ENCODE measurements at places on chromosomes 6 and 20.

DNA sequence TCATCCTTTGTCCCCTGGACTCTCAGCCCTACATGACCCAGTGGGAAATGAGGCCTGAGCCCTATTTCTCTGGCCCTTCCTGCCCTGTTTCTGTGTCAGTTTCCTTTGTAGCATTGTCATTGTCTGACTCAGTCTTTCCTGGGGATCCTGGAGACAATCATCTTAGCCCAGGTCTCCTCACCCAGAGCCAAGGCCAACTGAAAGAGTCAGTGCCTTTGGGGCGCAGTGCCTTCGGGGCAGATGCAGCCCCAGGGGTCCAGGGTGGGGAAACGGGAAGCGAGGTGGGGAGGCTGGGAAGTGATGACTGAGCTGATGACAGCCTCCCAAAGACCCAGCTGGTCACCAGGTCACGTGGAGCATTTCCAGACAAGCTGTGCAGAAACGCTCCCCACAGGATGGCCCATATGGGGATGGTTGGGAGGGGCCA, 93.3 kb upstream of the SULF2 start:
- no peak for DNase-seq

- DNase-seq = no peak
Measured at GRCh38 chr6:133894795-133895358, 6.0 kb downstream of the TCF21 start.

DNA sequence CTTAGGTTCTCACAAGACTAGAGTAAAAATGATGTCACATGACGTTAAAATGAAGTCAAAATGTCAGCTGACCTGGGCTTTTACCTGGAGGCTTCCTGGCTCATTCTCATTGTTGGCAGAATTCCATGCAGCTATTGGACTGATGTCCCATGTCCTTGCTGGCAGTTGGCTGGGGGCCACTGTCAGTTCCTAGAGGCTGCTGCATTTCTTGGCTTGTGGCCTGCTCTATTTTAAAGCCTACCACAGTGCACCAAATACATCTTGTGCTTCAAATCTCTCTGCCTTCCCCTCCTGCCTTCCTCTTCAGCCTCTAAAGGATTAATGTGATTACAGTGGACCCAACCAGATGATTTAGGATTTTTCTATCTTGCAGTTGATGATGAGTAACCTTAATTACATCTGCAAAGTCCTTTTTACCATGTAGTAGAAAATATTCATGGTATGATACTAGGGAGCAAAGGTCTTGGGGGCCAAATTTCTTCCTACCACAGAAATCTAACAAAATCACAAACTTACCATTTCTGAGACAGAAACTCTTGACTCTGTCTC, 81.9 kb downstream of the FIG4 start:
- no peak for DNase-seq

- DNase-seq = no peak
Measured at GRCh38 chr6:121816361-121816760, 380.9 kb downstream of the GJA1 start.

DNA sequence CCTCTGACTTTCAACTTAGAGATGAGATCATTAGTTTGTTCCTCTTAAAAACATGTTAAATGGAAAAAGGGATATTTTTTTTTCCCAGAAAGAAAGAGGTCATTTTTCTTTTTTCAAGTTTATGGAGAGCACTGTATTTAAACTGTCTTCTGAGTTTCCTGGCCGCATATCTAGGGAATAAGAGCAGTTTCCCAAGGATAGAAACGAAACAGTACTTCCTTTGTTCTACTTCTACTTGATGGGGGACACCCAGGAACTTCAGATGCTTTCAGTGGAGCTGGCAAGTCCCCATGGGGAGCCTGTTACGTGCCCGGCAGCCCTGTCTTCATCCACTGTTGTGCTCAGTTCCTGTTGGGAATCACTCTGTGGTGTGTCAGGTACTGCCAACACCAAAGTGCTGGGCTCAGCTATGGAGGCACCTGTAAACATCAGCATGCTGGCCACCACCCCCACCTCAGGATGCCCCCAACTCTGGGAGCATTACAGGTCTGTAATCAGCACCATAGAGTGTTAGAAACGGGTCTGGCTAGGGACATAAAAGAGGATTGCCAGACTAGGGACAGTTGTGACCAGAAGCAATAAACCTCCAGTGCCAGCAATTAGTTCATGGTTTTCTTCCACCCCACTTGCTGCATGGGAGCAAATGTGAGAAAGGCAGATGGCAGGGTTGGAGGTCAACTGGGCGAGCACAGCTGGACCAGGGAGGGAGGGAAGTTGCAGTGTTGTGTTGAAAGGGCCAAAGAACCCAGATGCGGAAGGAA, 221.7 kb upstream of the ECI2 start:
- no peak for DNase-seq

DNA sequence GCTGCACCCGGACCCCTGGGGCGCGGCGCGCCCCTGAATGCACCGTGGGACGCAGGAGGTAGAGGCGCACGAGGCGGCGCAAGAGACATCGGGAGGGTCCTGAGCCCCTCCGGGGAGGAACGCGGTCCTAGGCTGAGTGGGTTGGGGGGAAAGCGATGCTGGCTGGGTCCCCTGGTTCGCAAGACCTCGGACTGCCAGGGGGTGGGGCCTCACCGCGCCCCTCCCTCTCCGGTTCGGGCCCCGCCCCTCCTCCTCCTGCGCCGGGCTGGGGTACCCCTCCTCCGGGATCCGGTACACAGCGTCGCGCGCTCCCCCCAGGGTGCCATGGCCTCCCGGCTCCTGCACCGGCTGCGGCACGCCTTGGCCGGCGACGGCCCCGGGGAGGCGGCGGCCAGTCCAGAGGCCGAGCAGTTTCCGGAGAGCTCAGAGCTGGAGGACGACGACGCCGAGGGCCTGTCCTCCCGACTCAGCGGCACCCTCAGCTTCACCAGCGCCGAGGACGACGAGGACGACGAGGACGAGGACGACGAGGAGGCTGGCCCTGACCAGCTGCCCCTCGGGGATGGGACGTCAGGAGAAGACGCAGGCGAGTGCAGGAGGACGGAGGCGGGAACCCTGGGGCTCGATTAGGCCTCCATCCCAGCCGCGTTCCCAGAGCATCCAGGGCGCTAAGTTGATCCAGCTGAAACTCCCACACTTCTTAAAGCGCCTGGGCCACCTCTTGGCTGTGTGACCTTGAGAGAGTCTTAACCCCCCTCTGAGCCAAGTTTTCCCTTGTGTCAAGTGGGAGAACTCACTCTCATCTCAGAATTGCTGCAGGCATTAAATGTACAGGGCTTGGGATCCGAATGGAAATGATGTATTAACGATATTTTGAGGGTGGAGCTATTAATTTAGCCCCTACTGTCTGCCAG, 541 bp downstream of the SNX21 start:
- DNase-seq = peak; percentile 42

GRCh38 chr6:142291512-142291911, 10.3 kb upstream of the ADGRG6 start:
- DNase-seq = no peak

DNA sequence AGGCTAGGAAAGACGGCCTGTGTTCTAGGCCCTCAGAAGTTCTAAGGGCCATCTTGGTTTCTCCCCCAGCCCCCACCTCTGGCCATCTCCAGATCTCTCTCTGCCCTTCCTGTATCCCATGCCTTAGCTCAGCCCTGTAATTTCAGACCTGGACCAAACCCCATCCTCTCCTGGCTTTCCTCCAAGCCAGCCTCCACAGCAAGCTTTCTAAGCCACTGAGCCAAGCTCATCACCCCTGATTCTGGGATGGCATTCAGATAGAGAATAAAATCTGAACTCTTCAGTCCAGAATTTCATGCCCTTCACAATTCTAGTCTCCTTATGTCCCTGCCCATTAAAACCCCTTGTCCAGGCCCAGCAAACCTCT, 18.9 kb upstream of the CCM2L start:
- no peak for DNase-seq

- DNase-seq = no peak
Measured at GRCh38 chr6:73566954-73567591, 46.2 kb upstream of the EEF1A1 start.

DNA sequence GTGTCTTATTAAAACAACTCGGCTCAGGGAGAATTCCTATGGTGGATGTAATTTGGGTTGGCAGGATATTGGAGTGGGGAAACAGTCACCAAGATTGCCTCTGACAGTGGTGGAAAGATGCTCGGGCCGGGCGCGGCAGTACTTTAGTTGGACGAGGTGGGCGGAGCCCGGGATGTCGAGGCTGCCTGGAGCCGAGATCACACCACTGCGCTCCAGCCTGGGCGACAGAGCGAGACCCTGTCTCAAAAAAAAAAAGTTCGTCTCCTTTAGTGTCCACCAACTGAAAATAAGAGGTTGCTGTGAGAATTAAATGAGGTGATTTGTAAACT, 621 bp downstream of the NOL7 start:
- peak; percentile 46 for DNase-seq

GRCh38 chr20:24729896-24730605, 219.0 kb upstream of the CST7 start:
- no peak for DNase-seq

GRCh38 chr6:136129365-136129764, 120.7 kb downstream of the MTFR2 start:
- no peak for DNase-seq

DNA sequence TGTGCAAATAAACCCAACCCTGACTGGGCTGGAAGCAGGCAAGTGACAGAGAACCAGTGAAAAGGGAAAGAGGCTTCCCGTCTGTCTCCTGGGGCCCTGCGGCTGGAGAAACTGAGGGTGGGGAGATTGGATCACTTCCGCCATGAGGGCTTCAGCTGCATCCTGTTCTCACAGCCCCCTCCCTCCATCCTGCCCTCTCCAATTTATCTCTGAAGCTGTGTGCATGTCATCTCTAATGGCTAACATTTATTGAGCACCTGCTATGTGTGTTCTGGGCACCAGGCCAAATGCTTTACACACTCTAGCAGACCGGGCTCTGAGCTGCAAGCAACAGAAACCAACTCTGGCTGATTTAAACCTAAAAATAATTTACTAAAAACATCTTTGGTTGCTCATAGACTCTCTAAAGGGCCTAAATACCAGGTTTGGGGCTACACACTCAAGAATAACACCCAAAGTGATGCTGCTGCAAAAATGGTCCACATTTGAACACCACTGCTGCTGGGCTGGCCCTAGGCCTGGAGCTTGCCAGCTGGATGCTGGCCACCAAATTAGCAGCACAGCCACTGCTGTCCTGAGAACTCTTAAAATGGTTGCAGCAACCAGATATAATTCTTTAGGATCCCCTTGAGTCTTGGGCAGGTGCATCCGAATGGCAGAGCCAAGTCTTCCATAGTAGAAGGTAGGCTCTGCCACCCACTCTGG, 123.6 kb upstream of the LRFN2 start:
- DNase-seq = no peak

GRCh38 chr6:21522797-21523456, 70.6 kb upstream of the SOX4 start:
- DNase-seq = no peak

DNA sequence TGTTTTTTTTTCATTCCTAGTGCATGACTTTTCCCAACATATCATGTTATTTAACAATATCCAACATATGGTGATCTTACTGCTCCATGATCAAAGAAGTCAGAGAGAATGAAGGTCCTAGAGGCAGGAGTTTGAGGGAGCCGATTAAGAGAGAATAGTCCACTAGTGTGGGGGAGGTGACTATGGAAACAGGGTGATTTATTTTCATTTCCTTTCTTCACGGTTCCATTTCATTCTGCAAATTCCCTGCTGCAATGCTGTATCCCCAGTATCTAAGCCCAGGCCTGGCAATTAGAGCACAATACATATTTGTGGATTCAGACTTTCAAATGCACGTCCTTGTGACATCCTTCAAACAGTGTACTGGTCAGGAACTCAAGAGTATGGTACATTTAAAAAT, 91.4 kb downstream of the CD83 start:
- DNase-seq = no peak

- DNase-seq = no peak
Measured at GRCh38 chr6:136677822-136678221, 114.5 kb downstream of the MAP3K5 start.

DNA sequence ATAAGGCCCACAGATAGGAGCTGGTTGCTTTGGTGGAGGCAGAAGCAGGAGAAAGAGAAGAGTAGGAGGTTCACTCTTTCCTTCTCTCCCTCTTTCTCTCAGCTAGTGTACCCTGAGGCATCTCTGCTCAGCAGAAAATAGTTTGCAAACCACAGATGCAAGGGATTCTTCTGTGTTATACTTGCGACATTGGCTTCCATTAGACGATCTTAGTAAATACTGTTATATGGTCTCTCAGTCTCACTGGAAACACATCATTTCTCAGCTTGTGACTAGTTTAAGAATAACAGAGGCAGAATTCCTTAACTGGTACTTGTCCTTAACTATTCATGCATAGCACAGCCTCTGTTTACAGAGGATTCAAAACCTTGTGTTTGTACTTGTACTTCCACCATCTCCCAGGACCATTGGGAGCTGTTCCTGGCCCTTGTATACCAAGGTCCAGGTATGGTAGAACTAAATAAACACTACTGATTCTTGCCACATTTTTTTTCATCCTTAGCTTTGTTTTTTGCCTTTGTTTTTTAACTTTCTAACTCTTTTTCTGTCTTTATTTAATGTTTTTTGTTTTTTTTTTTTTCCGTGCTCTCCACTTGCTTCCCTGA, 218.2 kb downstream of the OTOR start:
- no peak for DNase-seq

DNA sequence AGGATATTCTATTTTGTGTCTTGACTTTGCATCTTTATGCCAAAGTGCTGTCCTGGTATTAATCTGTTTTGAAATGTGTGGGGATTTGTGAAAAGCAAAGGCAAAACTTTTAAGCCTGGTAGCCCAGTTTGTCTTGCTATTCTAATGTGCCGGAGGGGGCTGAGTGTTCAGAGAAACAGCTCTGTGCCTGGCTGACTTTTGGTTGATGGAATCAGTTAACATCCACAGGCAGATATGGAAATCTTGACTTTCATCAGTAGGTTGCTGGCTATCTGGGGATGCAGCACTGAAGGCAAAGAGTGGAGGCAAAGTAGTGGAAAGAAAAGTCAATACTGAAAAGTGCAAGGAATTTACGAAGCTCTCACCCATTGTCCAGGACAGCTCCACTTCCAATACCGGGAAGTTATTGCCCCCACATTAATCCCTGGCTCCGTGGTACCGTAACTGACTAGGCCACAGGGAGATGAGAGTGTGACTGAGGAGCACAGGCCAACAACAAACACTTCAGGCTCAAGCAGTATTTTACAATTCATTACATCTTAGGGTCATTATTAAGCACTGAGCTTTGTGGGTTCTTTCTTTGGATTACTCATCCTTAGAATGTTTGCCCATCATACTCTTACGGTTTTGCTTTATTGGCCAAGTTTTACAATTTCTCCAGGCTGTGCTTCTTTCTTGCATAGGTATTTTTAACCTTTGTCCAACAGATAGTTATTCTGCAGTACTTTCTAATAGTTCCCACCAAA, 164.6 kb downstream of the MTFR2 start:
- no peak for DNase-seq
